ENCODE measurements at places on chromosomes 11 and 22. TPM values are rescaled to one million over a fixed set of nuclear protein-coding genes. Genes with fewer than 3 reads are reported as not detected.
A peak's percentile ranks its signal among the peaks of the same experiment; 100 is the strongest.

Gene SLC29A2
- 5.0 TPM for total RNA-seq

Gene GRK3
- 10.7 TPM for total RNA-seq

Gene JAML
- 3.1 TPM for total RNA-seq

- peak overlapping the region; percentile 89 for H3K27ac ChIP-seq
- peaks cover 45% of the 10 kb centered on the region for H3K4me1 ChIP-seq
- no peaks in the 10 kb centered on the region for H3K27me3 ChIP-seq
Observed at GRCh38 chr11:121467965-121468364, 15.2 kb upstream of the SORL1-AS1 start.

GRCh38 chr11:24624432-24624831 is 127.6 kb downstream of the LUZP2 start:
- no peaks in the 10 kb centered on the region for H3K4me1 ChIP-seq
- no peak overlapping the region for H3K4me3 ChIP-seq
- H3K27ac ChIP-seq, result no peak overlapping the region
- DNase-seq, result no peak
- no peaks in the 10 kb centered on the region for H3K36me3 ChIP-seq

GRCh38 chr11:87063982-87064381 is 26.2 kb downstream of the TMEM135 start:
- no peaks in the 10 kb centered on the region for H3K27me3 ChIP-seq
- no peak overlapping the region for H3K4me3 ChIP-seq
- H3K4me1 ChIP-seq, result no peaks in the 10 kb centered on the region
- no peaks in the 10 kb centered on the region for H3K36me3 ChIP-seq

- peaks cover 33% of the 10 kb centered on the region for H3K4me1 ChIP-seq
- H3K27ac ChIP-seq, result no peak overlapping the region
- no peak for DNase-seq
- H3K4me3 ChIP-seq, result no peak overlapping the region
- H3K36me3 ChIP-seq, result no peaks in the 10 kb centered on the region
Observed at GRCh38 chr11:65790902-65791650, 4.2 kb downstream of the OVOL1 start.

- no peak overlapping the region for H3K4me3 ChIP-seq
- DNase-seq, result peak; percentile 18
- peaks cover 19% of the 10 kb centered on the region for H3K4me1 ChIP-seq
- H3K27me3 ChIP-seq, result no peaks in the 10 kb centered on the region
- H3K36me3 ChIP-seq, result no peaks in the 10 kb centered on the region
- no peak overlapping the region for H3K27ac ChIP-seq
Observed at GRCh38 chr22:30605449-30606110, 1.4 kb upstream of the TCN2 start.

Gene BCO2
- 15.9 TPM for total RNA-seq

GRCh38 chr22:37218399-37218770 is 6.1 kb upstream of the SSTR3 start:
- no peaks in the 10 kb centered on the region for H3K36me3 ChIP-seq
- no peak overlapping the region for H3K4me3 ChIP-seq
- H3K27ac ChIP-seq, result no peak overlapping the region
- no peaks in the 10 kb centered on the region for H3K27me3 ChIP-seq

Gene LUZP2
- not detected for total RNA-seq

Gene MMP27
- total RNA-seq, result 0.67 TPM

DNA sequence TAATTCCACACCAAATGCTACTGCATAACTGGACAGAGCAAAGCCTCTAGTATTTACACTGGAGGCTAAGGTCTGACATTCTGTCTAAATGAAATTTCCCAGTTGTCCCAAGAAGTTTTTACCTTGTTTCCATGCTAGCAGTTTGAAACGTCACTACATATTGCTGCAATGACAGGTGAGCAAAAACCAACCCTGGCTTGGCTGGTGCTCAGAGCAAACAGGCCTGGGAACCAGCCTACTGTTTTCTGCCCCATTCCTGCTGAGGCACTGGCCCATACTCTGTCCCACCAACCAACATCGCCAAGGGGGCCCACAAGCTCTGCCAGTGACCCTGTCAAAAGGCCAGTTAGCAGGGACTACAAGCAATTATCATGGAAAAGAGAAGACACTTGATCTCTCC is 131.1 kb downstream of the MPPED2 start:
- no peak overlapping the region for H3K27ac ChIP-seq
- no peaks in the 10 kb centered on the region for H3K27me3 ChIP-seq
- H3K4me1 ChIP-seq, result peaks cover 23% of the 10 kb centered on the region
- DNase-seq, result no peak
- H3K4me3 ChIP-seq, result no peak overlapping the region
- no peaks in the 10 kb centered on the region for H3K36me3 ChIP-seq

Gene MYO18B
- total RNA-seq, result not detected

Data from thyroid gland (tissue), 4 donors.